ENCODE measurements at places on chromosomes 13 and 19.
A peak's percentile ranks its signal among the peaks of the same experiment; 100 is the strongest.

- peak; percentile 70 for DNase-seq
These were observed 101.4 kb downstream of the STK24 start for GRCh38 chr13:98475522-98475921.

DNA sequence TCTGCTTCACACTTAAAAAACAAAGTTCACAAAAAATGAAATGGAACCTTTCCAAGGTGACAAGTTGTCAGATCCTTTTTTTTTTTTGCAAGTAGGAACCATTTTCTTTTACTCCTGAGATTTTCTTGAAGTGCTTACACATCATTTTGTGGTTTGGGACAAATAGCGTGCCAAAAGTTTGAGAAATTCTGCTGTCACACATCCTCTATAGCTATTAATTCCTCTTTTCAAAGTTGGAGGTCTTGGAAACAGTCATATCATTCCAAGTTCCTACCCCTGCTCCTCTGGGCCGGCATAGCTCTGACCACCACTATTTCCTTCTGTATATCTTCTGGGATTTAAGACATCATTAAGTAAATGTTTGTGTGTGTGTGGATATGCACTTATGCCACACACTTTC lies 421.6 kb upstream of the SLC10A2 start:
- DNase-seq: no peak

GRCh38 chr19:48737360-48737998 lies 2.9 kb downstream of the RASIP1 start:
- no peak for DNase-seq

DNA sequence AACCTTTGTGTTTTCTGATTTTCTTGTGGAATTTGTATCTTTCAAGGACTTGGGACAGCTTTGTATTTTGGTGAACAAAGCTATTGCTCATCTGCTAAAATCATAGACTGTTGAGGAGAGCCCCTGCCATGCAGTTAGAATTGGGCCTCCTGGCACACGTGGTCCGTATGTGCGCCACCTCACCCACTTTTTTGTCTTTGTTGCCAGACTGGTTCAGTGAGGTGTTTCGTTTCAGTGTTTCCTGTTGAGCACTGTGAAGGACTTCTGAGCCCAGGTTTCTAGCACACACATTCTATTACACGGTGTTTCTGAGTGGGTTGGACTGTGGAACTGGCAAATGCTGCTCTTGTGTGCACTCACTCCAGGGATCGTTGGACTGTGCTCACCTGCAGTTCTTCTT lies 37.6 kb upstream of the RNF113B start:
- DNase-seq: no peak

- DNase-seq: no peak
These were observed 5.8 kb downstream of the ZNF175 start for GRCh38 chr19:51576850-51577249.

GRCh38 chr13:99353836-99354235 lies 46.6 kb upstream of the GPR183 start:
- no peak for DNase-seq

- no peak for DNase-seq
These were observed 16.9 kb upstream of the GTF2F2 start for GRCh38 chr13:45103449-45103848.

DNA sequence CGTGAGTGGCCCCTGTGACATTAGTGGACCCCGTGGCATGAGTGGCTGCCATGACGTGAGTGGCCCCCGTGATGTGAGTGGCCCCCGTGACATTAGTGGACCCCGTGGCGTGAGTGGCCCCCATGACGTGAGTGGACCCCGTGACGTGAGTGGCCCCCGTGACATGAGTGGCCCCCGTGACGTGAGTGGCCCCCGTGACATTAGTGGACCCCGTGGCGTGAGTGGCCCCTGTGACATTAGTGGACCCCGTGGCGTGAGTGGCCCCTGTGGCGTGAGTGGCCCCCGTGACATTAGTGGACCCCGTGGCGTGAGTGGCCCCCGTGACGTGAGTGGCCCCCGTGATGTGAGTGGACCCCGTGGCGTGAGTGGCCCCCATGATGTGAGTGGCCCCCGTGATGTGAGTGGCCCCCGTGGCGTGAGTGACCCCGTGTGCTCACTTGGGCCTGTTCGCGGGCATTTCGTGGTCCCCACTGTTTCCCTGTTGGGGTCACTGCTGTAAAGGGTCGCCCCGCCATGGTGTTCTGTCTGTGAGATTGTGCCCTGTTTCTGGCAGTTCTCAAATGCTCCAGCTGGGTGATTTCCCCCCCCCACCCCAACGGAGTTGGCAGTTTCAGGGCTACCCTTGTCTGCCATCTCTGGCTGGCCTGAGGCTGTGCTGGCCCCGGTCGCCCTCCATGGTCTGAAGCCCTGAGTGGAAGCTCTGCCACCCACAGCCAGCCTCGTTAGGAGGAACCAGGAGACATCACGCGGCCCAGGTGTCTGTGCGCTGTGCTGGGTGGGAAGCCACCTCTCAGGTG lies 64.2 kb downstream of the MCF2L start:
- no peak for DNase-seq

DNA sequence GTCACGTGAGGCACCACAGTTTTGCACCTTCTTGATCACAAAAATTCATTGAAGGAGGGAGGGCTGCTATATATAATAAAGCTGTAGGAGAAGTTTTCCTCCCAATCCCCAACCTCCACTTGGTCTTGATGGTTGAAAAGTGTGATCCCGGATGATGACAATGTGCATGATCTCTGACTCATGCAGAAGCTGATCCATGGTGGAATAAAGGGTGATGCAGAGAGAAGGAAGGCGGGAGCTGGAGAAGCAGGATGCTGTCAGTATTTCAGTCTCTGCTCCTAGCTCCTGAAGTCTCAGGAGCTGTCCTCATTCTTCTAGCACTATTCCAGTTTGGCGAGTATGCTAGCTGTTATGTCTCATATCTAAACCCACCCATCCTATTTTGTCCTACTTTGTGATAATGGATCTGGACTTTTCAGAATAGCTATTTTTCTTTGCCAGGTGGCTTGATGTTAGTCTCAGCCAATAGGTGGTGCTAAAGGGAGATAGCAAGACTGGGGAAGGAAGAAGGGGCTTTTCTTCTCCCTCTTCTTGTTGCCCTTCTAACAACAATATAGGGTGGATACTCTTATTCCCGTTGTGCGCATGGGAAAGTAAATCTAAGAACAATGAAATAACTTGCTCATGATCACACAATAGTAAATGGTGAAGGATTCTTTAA lies 65.6 kb upstream of the HTR2A start:
- DNase-seq: no peak

DNA sequence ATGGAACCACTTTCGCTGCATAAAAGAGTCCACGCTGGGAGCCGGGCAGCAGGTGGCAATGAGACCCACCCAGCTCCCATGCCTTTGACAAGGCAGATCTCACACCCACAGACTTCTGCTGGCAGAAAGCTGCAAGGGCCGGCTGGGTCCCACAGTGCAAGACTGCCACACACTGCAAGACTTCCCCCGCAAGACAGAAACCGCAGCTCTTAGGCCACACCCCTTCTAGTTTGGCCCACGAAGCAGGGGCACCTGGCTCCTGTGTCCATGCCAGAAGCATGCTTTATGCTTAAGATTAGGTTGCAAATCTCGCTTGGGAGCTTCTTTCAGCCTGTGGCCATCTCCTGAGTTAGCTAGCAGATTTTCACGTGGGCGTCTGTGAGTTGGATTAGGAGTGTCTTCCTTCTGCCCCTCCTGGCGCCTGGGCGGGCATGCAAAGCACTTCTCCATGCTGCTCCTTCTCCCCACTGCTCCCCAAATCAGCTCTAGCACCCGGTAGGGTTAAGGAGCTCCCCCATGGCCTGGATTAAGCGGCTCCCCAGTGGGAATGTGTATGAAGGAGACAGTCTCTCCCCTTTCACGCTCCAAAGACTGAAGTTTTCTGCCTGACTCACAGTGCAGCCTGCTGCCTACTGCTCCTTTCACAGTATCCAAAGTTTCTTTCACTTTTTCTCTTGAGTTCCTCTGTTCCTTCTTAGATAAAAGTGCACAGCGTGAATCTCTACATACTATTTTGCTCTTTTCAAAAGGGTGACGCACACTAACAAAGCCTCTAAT lies 17.7 kb downstream of the GPC6 start:
- DNase-seq: peak; percentile 73

DNA sequence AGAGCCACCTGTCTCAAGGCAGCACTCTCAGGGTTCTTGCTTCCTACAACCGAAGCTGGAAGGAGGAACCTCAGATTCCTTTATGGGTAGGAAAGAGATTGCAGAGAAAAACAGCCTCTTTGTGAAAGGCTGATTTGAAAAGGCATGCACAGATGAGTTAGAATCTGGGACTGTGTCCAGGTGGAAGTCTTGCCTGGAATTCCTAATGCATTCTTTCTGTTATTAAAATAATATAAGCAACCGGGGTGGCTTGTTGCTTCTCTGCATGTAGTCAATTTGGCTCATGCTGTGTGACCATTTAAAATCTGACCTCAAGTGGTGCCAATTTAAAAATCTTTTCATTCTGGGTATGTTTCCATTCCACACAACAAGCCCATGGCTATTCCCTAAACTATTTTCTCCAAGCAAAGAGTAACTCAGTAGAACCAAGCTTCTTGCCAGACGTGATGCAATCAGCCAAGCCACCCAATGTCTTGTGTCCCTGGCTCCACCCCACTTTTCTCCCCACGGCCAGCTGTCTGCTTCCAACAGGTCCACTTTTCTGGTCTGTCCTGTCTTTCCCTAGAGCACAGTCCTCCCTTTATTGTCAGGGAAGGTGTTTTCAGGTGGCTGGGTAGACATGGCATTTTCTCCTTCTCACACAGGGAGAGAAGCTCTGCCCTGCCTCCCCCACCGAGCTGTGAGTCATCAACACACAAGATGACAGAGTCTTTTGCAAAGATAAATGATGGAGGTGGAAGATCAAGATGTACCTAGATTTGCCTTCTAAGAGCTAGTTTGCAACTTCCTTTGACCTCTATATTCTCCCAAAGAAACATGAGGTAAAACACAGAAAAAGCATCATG lies 394.3 kb downstream of the FOXO1 start:
- DNase-seq: no peak

DNA sequence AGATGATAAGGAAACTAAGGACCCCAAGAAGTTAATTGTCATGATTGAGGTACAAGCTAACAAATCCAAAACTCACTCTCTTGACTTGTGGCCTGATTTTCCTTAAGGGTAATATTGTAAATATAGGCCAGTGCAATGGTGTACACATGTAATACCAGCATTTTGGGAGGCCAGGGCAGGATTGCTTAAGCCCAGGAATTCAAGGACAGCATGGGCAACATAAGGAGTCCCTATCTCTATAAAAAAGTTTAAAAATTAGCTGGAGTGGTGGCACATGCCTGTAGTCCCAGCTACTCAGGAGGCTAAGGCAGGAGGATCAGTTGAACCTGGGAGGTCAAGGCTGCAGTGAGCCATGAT lies 28.7 kb upstream of the GARRE1 start:
- no peak for DNase-seq

- DNase-seq: peak; percentile 54
These were observed 39.1 kb upstream of the TFDP1 start for GRCh38 chr13:113545455-113545930.

DNA sequence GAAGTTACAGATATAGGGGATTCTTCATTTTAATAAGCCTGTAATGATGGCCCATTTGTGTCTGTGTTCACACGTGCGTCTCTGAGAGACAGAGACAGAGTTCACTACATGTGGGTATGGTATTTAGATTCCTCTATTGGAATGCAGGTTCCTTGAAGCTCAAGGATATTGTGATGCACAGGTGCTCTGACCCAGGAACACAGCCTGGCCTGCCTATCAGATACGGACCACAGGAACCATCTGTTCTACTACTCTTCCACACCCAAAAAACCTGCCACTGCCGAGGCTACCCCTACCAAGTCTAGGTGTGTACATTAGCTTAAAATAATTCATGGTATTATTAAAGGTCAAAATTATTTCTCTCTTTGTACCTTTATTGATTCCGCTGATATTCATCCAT lies 289.2 kb downstream of the ATP8A2 start:
- no peak for DNase-seq
